Activated CD4-positive, alpha-beta T cell treated with anti-CD3 and anti-CD28 coated beads, Interleukin-2, amount 10 ng/mL, durations not matched to agents 24 days and 14 days (primary cell): ENCODE measurements at places on chromosomes 5 and 9. TPM values are rescaled to one million over a fixed set of nuclear protein-coding genes. Genes with fewer than 3 reads are reported as not detected.

The DPP7 gene
- 365 and 375 TPM in 2 replicates for total RNA-seq

The NFIL3 gene
- total RNA-seq, result 122 and 127 TPM in 2 replicates

The SLC1A1 gene
- 0.17 TPM in 1 of 2 replicates, not detected in the other for total RNA-seq

The BTNL9 gene
- 0.23 TPM in 1 of 2 replicates, not detected in the other for total RNA-seq

The PDLIM4 gene
- 0.72 and 0.78 TPM in 2 replicates for total RNA-seq
